ENCODE measurements at places on chromosomes 2 and 18.

GRCh38 chr2:179785902-179786301, 75.5 kb downstream of the ZNF385B start:
- no peak for DNase-seq

DNA sequence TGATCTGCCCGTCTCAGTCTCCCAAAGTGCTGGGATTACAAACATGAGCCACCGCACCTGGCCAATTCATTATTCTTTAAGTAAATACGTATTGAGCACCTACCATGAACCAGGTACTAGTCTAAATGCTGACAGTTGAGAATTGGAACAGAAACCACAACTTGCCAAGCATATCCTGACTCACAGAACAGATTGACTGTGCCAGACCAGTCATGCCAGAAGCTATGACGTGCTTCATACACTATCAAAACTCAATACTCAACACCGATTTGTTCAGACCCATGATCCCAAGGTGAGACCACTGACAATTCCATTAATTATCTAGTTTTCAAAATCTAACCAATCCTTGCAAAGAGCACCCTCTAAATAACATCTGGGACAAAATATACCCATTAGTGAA, 148.6 kb downstream of the B3GNT2 start:
- DNase-seq: no peak

DNA sequence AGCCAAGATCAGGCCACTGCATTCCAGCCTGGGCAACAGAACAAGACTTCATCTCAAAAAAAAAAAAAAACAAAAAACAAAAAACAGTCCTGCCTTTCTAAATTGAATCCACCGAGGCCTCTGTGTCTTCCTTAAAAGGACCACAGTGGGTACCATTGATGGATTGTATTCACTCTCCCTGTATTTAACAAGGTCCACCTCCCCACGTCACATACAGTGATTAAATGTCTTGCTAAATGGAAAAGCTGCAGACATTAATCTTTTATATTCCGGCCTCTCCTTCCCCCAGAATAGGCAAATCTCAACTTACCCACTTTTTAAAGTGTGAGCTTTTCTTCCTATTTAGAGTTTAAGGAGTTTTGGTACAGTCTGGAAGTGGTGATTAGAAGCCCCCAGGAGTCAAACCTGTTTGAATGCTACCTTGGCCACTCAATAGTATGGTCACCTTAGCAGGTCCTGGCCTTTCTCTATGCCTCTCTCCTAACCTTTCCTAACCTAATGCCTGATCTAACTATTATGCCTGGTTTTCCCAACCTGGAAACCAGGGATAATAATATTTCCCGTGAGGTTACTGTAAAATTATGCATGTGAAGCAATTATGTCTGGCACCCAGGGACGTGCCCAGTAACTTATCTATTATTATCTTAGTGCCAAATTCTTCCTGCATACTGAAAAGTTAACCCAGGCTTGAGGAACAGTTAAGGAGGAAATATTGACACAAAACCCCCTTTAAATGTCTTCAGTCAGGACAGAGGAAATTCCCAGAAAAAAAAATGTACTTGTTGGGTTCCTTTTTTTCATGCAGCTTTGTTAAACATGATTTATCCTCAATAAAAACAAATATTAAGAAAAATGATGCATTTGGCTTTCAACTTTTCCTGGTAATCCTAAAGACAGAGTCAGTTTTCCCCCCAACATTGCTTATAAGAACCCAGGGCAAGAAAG, 3.1 kb downstream of the NFE2L2 start:
- DNase-seq: no peak

GRCh38 chr2:20609995-20610357, 40.9 kb downstream of the HS1BP3 start:
- DNase-seq: no peak

- DNase-seq: no peak
Observed at GRCh38 chr2:4445821-4446220, 742.4 kb downstream of the DCDC2C start.

- no peak for DNase-seq
Observed at GRCh38 chr2:100546469-100546868, 16.3 kb upstream of the PDCL3 start.

- DNase-seq: peak; percentile 57
Observed at GRCh38 chr2:234544659-234545611, 48.1 kb upstream of the ARL4C start.

GRCh38 chr2:53315149-53315548, 452.5 kb upstream of the CHAC2 start:
- DNase-seq: no peak

- no peak for DNase-seq
Observed at GRCh38 chr2:126317790-126318431, 338.0 kb upstream of the GYPC start.

DNA sequence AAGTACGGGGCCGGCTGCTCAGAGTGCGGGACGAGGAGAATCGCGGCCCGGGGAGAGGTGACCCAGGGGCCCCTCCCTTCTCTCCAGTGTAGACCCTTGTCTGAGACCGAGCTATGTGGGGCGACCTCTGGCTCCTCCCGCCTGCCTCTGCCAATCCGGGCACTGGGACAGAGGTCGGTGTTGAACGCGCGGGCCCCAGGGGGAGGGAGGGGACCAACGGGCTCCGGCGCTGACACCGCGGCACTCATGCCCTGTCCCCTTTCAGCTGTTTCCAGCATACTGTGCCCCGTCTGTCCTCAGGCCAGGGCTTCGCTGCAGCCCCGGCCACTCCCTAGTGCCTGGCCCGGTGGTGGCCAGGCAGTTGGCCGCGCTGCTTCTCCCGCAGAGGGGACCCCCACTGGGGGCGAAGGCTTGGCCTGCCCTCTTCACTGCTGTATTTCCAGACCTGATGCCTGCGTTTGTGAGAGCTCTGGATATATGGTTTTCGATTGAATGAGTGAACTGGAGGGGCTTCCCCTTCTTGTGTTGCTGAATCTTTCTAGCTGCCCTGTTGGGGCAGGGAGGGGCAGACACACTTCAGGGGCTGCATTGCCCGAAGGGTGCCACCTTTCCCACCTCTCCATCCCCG, 809 bp downstream of the DBI start:
- peak; percentile 43 for DNase-seq

DNA sequence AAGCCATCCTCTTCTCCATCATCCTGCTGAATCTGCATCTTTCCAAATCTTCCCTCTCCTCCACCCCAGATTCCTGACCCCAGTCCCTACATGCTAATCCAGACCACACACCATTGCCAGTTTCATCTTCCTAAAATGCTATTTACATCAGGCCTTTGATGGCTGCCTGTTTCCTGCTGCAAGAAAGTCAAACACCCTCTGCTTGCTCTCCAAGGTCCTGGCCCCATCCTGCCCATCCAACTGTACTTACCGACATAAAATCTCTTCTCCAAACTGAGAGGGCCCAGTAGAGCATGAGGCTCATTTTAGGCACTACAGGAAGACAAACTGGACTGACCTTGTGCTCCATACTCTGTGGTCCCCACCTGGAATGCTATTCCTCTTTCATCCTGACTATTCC, 19.0 kb downstream of the ALK start:
- no peak for DNase-seq

DNA sequence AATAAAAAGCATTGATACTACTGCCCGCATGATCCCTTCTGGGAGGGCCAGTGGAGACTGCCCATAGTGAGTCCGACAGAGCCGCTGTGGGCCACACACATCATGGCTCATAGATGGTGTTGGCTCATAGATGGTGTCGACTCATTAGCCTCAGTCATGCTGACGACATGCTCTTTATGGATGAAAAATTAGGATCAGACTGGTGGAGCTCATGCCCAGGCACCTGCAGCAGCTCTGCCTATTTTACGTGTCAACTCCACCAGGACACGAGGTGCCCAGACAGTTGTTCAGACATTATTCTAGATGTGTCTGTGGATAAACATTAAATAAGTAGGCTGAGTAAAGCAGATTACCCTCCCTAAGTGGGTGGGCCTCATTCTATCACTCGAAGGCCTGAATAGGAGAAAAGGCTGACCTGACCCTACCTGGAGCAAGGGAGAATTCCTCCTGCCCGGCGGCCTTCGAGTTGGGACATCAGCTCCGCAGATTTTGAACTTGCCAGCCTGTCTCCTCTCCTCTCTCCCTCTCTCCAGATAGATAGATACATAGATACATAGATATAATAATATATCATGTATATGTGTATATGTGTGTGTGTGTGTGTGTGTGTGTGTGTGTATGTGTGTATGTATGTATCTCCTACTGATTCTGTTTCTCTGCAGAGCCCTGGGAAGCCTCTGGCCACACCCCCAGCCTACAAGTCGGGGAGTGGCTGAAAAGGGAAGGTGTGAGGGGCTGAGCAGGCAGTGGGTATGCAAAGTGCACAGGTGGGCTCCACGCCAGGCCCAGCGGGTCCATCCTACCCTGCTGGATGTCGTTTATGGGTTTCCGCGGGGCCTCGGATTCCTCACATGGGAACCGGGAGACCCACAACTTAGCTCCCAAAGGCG, 13.6 kb upstream of the TEX51 start:
- DNase-seq: no peak

- no peak for DNase-seq
Observed at GRCh38 chr2:172735582-172736423, at the start of gene RAPGEF4. Gene RAPGEF4, plus strand, starts transcription at chr2:172735845. Its CDS starts 139 bp downstream, at chr2:172735984.

GRCh38 chr18:57561728-57562423, 24.6 kb downstream of the FECH start:
- no peak for DNase-seq

DNA sequence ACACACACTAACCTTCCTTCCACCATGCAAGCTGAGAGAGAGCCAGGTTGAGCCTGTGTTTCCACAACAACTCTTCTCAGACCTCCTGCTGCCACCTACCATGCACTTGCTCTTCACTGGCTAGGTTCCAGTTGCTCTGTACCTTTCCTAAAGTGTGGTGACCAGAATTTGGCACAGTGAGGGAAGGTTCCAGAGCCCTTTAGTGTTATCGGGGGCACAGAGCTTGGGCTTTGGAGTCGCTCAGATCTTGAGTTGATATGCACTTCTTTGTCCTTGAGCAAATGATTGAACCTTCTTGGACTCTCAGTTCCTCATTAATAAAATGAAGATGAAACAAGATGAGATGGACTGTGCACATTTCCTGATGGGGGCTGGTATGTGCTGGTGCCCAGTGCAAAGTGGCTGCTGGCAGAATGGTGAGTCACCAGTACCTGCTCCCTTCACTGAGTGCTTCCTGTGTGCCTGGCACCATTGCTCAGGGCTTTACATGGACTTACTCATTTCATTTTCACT, 47.1 kb downstream of the NEDD4L start:
- no peak for DNase-seq

DNA sequence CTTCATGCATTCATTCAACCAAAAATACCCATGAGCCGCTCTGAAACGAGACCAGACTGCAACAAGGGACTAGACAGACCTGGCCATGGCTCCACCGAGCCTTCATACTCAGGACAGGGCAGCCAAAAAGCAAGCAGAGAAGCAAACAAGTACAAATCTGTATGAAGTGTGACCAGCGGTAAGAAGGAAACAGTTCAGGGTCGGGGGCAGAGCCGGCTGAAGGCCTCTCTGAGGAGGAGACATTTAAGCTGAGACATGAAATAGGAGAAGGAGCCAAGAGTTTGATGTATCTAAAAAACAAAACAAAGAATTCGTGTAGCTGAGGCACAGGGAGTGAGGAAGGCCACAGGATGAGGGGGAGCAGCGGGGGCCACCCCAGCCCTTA, 21.3 kb upstream of the SLC66A3 start:
- no peak for DNase-seq

DNA sequence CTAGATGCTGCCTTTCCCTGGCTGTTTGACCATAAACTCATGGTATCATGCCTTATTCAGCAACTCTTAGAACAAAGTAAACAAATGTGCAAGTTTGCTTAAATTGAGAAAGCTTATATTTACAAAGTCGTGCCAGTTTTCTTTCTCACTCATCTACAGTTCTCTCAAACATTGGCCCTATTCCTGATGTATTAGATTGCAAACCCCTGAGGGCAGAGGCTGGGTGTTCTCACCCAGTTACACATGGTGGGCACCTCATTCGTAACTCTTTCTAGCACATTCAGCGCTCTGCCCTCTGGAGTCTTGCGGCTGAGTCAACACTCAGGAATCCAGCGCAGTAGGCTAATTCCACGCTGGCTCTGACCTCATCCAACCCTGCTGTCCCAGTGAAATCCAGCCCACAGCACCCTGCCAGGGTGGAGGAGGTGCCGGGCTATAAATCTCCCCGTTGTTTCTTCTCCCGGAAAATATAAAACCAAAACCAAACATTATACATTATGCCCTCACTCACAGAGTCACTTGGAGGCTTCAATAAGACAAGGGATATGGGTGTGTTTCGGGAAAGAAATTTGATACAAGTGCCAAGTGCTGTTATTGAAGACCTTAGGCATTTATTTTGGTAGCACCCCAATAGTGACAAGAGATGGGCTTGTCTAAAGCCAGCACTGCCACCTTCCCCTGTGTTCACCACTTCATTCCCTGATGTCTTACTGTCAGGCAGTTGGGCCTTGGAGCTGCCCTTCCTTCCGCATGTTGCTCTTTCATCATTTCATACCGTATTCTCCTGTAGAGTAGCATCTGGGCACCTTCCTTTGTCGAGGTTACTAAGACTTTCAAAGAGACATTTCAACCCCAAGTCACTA, 287.4 kb downstream of the PRKCE start:
- DNase-seq: no peak

DNA sequence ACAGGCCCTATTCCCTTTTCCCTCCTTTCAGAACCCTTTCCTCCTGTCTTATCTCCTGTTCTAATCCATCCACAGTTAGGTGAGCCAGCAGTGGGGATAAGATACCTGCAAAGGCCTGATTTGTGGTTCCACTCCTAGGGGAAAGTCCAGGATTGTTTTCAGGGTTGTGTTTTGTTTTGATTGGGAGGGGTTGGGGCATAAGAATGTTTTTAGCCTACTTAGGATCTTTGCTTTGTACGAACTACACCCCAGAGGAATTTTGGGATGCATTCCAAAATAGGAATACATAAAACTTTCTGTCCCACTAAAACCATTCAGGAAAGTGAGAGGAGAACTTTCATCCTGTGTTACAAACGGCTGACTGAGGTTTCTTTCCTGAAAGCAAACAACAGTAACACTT, 150.8 kb upstream of the PGAP1 start:
- no peak for DNase-seq

DNA sequence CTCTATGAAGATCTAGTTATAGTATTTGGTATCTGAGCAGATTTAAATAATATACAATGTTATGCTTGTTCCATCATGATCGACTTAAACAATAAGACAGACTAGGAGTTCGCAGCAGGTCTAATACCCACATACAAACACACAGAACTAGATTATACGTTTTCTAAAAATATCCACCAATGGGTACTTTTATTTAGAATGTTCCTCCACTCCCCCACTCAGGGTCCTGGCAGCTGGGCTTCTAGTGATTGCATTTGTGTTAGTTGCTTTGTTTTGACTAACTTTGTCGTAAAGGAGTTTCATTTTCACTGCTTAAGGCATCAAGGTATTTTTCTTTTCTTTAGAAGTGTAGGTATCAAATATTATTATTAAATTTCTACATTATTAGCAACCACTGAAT, 91.4 kb downstream of the RPRM start:
- no peak for DNase-seq

DNA sequence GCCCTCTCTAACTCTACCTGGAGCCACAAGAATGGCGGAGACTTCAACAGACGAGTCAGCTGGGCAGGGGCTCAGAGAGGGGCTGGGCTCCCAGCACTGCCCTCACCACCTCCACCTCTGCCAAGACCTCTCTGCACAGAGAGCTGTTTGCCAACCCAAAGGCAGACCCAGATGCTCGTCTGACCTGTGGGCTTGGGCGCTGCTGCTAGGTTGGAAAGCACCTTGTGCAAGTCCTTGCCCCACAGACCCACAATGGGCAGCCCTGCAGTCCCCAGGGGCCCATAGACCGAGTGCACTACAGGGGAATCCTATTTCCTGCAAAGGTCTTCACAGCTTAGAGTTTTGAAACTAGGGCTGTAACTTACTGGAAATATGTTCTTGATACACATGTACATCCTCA, 13.3 kb downstream of the ACKR3 start:
- no peak for DNase-seq
